Breast epithelium (tissue), 4 donors: ENCODE measurements at places on chromosomes 4 and X. TPM values are rescaled to one million over a fixed set of nuclear protein-coding genes. Genes with fewer than 3 reads are reported as not detected.

The EVC2 gene
- 16.0 TPM for total RNA-seq

DNA sequence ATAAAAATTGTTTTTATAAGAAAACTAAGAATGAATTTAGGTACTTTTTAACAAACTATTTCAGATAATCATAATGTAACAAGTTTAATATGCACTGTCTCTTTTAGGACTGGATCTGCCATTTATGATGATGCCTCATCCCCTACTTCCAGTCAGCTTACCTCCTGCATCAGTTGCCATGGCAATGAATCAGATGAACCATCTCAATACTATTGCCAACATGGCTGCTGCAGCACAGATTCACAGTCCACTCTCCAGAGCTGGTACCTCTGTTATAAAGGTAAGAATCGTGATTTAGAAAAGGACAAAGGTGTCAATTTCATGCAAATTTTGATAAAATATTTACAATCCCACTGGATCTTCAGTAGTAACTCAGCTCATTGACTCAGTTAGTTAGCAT lies 566.2 kb downstream of the DACH2 start:
- no peak overlapping the region for H3K4me3 ChIP-seq
- no peak for DNase-seq
- H3K27ac ChIP-seq: no peak overlapping the region
- H3K27me3 ChIP-seq: peaks cover 3% of the 10 kb centered on the region

The PLP1 gene
- 1.3 TPM for total RNA-seq

DNA sequence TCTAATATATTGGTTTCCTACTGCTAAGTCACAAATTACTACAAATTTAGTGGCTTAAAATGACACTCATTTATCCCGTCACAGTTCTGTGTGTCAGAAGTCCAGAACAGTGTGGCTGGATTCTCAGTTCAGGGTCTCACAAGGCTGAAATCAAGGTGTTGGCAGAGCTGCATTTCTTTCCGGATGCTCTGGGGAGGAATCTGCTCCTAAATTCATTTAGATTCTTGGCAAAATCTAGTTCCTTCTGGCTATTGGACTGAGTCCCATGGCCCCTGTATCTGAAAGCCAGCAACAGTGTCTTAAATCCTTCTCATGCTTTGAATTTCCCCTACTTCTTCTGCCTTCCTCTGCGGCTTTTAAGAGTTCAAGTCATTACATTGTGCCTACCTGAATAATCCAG lies 103.1 kb upstream of the BMP3 start:
- no peak overlapping the region for H3K4me3 ChIP-seq
- H3K27ac ChIP-seq: no peak overlapping the region
- H3K4me1 ChIP-seq: no peaks in the 10 kb centered on the region
- H3K27me3 ChIP-seq: no peaks in the 10 kb centered on the region
- H3K36me3 ChIP-seq: no peaks in the 10 kb centered on the region

DNA sequence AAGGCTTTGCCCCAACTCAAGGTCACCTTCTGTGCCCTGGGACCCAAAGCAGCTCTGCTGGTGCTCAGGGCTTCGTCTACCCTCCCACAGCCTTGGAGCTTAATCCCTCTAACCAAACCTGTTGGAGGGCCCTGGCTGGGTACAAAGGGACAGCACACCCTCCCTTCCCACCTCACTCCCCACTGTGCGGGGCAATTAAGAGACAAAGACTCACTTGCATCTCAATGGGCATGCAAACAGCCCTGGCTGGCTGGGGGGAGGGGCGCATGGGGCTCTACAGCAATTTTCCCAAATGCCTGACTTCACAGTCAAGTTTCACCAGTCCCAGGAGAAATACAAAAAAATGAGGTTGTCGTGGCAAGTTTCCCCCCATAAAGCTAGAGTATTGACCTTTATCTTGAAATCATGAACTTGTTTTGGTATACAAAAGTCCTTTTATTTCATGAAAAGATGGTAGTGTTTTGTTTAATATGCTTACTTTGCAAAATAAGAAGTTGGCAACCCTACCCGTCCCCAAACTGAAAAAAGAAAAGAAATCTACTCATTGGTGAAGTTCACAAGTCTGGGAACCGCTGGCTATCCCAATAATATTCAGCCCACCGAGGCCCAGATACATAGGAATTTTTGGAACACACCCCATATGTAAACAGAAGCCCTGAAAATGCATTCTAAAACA lies 4.1 kb upstream of the CD99L2 start:
- H3K36me3 ChIP-seq: no peaks in the 10 kb centered on the region
- no peak overlapping the region for H3K27ac ChIP-seq
- no peak for DNase-seq
- no peaks in the 10 kb centered on the region for H3K27me3 ChIP-seq
- H3K4me3 ChIP-seq: no peak overlapping the region
- no peaks in the 10 kb centered on the region for H3K4me1 ChIP-seq

The SMPX gene
- not detected for total RNA-seq

GRCh38 chrX:124862301-124862700 lies 457.4 kb upstream of the TEX13C start:
- no peak overlapping the region for H3K4me3 ChIP-seq
- peaks cover 4% of the 10 kb centered on the region for H3K27me3 ChIP-seq
- no peaks in the 10 kb centered on the region for H3K36me3 ChIP-seq
- H3K4me1 ChIP-seq: no peaks in the 10 kb centered on the region
- no peak for DNase-seq
- H3K27ac ChIP-seq: no peak overlapping the region

The SCRG1 gene
- 4.0 TPM for total RNA-seq

GRCh38 chr4:16206301-16206700 lies 20.0 kb downstream of the TAPT1 start:
- H3K27me3 ChIP-seq: no peaks in the 10 kb centered on the region
- DNase-seq: no peak
- no peak overlapping the region for H3K4me3 ChIP-seq
- H3K27ac ChIP-seq: no peak overlapping the region
- H3K36me3 ChIP-seq: no peaks in the 10 kb centered on the region
- no peaks in the 10 kb centered on the region for H3K4me1 ChIP-seq

DNA sequence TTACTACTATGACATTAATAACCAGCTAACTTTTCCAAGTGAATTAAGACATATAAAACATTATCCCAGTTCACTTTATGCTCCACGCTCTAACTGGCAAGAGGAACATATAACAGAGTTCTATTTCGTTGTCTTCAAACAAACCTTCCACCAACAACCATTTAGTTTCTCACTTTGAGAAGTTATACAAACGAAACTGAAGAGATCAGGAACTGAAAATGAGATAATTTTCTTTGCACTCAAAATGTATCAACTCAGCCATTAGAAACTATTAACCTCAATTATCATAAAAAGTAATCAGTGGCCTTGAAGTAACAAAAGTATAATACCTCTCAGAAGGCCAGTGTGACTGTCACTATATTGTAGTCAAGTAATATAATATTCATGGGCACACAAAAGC lies 70.1 kb downstream of the CHM start:
- no peak for DNase-seq
- no peak overlapping the region for H3K4me3 ChIP-seq
- H3K27me3 ChIP-seq: no peaks in the 10 kb centered on the region
- no peaks in the 10 kb centered on the region for H3K4me1 ChIP-seq

The NLGN3 gene
- total RNA-seq: under 0.01 TPM

The DHX15 gene
- 119 TPM for total RNA-seq

DNA sequence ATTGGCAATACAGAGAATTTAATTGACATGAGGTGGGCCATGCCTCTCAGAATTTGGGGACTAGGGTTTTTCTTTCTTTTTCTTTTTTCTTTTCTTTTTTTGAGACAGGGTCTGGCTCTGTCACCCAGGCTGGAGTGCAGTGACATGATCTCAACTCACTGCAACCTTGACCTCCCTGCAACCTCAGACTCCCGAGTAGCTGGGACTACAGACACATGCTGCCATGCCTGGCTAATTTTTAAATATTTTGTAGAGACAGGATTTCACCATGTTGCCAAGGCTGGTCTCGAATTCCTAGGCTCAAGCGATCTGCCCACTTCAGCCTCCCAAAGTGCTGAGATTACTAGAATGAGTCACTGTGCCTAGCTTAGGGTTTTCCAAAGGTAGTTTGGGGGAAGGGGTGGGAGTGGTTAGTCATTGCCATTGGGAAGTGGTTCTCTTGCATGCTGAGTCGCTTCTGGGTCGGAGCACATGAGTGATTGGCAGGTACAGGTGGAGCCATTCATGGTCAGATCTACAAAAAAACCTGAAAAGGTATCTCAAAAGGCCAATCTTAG lies 54.5 kb downstream of the MID2 start:
- DNase-seq: no peak
- no peaks in the 10 kb centered on the region for H3K4me1 ChIP-seq
- H3K27me3 ChIP-seq: peaks cover 38% of the 10 kb centered on the region
- no peak overlapping the region for H3K27ac ChIP-seq

The TBX22 gene
- not detected for total RNA-seq

- no peak overlapping the region for H3K27ac ChIP-seq
- DNase-seq: no peak
- H3K27me3 ChIP-seq: no peaks in the 10 kb centered on the region
- no peaks in the 10 kb centered on the region for H3K36me3 ChIP-seq
- no peaks in the 10 kb centered on the region for H3K4me1 ChIP-seq
Measured at GRCh38 chr4:47519239-47519883, 34.3 kb downstream of the ATP10D start.

DNA sequence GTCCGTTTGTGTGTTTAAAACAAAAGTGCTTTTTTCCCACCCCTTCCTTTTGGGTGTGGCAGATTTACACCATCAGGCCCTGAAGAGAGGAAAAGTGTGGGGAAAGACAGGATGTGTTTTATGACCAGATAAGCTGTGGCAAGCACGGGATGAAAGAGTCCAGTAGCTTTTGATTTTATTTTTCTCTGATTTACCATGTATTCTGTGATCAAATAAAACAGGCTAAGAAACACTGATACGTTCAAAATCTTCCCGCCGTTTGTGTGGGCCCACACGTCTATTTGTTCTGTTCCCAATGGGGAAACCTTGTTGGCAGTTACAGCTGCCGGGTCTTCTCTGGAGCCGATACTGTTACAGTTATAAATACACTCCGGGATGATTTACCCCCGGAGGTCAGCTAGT lies 10.8 kb downstream of the LRP2BP start:
- H3K27ac ChIP-seq: peak overlapping the region; percentile 23
- DNase-seq: no peak
- no peaks in the 10 kb centered on the region for H3K27me3 ChIP-seq
- no peaks in the 10 kb centered on the region for H3K36me3 ChIP-seq
- no peak overlapping the region for H3K4me3 ChIP-seq
- H3K4me1 ChIP-seq: no peaks in the 10 kb centered on the region

DNA sequence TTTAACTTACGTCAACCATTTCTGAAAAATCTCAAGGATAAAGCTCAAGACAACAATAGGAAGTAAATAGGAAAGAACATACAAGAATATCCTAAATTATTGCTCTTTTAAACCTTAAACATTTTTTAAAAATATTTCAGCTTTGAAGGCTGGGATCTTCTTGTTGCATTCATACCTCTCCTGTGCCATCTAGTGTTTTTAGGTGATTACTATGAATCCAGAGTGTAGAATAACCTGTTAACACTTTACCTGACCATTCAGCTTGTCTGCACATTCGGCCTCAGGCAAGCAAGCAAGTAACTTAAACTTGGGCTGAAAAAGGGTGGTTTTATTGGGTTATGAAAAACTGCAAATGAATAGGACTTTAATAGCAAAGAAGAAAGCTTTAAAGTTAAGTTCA lies 507.8 kb upstream of the INTU start:
- H3K27ac ChIP-seq: no peak overlapping the region
- H3K4me3 ChIP-seq: no peak overlapping the region
- H3K36me3 ChIP-seq: no peaks in the 10 kb centered on the region

GRCh38 chr4:141210168-141210567 lies 10.5 kb upstream of the ZNF330 start:
- H3K4me1 ChIP-seq: no peaks in the 10 kb centered on the region
- H3K27ac ChIP-seq: no peak overlapping the region
- H3K36me3 ChIP-seq: no peaks in the 10 kb centered on the region
- no peak overlapping the region for H3K4me3 ChIP-seq
- DNase-seq: no peak

The ERVMER34-1 gene
- not detected for total RNA-seq

DNA sequence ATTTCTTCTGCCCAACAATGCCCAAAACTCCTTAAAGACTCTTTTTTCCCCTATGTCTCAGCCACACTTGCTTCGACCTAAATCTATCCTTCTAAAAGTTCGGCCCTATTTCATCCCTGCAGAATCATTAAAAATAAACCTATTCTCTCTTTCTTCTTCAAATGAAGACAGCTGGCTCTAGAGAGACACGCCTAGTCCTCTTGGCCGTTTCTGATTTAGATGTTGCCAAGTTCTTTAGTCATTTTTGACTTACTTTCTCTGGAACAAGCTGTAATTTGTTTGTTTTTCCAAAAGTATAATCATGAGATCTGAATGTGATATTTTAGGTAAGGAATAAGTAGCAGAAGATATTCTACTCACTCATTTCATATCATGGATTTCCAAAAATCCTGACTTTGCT lies 211.6 kb downstream of the CENPC start:
- no peaks in the 10 kb centered on the region for H3K4me1 ChIP-seq
- no peak overlapping the region for H3K4me3 ChIP-seq
- H3K27me3 ChIP-seq: no peaks in the 10 kb centered on the region

GRCh38 chr4:29549342-29549741 lies 1170.8 kb upstream of the PCDH7 start:
- no peak overlapping the region for H3K27ac ChIP-seq
- no peaks in the 10 kb centered on the region for H3K4me1 ChIP-seq
- H3K4me3 ChIP-seq: no peak overlapping the region
- no peaks in the 10 kb centered on the region for H3K36me3 ChIP-seq
- H3K27me3 ChIP-seq: no peaks in the 10 kb centered on the region

DNA sequence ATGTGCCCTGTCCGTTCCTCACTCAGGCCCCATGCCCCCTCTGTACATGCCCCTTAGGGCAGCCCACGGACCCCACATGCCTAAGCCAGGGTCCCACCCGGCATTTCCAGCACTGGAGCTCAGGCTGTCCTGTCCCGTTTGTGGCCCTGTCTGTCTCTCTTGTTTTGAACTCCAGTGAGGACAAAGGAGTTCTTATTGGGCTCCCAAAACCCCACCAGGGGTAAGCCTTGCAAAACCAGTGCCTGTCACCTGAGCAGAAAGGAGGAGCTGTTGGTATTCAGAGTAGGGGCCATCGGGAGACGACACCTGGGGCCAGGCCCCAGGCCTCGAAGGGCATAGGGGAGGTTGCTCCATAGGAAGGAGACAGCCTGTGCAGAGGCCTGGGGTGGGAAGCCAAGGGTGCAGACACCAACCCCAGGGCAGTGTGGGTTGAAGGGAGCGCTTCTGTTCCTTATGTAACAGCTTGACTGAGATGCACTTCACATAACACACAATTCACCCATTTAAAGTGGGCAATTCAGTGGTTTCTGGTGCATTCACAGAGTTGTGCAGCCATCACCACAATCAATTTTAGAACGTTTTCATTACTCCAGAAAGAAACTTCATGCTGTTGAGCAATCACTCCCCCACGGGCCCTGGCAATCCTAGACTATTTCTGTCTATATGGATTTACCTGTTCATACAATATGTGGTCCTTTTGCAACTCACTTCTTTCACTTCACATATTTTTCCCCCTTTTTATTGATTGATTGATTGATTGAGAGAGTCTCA lies 31.7 kb downstream of the MAN2B2 start:
- H3K27me3 ChIP-seq: no peaks in the 10 kb centered on the region
- peaks cover 23% of the 10 kb centered on the region for H3K36me3 ChIP-seq
- no peak overlapping the region for H3K27ac ChIP-seq

The SERTM2 gene
- total RNA-seq: 0.15 TPM

- H3K27ac ChIP-seq: no peak overlapping the region
- H3K36me3 ChIP-seq: no peaks in the 10 kb centered on the region
- no peak overlapping the region for H3K4me3 ChIP-seq
- no peak for DNase-seq
Measured at GRCh38 chrX:100424012-100424411, 13.9 kb upstream of the PCDH19 start.
